ENCODE measurements at places on chromosomes 6 and 20.

- DNase-seq, result peak; percentile 43
These were observed 118.8 kb upstream of the TRAF3IP2 start for GRCh38 chr6:111724505-111724904.

DNA sequence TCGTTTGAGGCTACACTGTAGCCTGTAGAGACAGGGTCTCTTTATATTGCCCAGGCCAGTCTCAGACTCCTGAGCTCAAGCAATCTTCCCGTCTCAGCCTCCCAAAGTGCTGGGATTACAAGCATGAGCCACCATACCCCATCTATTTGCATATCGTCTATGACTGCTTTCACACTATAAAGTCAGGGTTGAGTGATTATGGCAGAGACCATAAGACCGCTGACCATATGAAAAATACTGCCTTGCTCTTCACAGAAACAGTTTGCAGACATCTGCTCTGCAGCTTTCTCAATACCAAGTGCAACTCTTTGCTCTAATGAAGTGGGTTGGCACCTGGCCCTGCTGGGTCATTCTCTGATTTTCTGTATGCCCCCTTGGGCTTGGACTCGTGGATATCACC lies 79.5 kb upstream of the PAK5 start:
- DNase-seq, result no peak

- DNase-seq, result no peak
These were observed 121.4 kb downstream of the KIF13A start for GRCh38 chr6:17865798-17866725.

DNA sequence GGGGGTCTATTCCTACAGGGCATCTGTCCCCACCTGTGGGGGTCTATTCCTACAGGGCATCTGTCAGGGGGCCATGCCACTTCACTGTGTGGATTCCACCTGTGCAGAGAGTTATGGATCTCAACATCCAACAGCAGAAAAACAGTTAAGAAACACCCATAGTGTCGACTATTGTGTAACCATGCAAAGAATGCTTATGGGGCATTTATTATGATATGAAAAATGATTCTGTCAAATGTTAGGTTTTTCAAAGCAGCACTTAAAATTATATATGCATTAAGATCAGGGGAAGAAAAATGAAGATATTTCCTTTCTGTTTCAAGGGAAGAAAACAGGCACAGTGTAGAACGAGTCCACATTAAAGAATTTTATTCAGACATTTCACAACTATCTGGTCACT lies 2.9 kb downstream of the GPR31 start:
- DNase-seq, result no peak

GRCh38 chr6:116218172-116218633 lies 35.7 kb downstream of the TSPYL4 start:
- DNase-seq, result no peak

- no peak for DNase-seq
These were observed 62.5 kb upstream of the TIAM2 start for GRCh38 chr6:154932515-154933027.

GRCh38 chr6:130838951-130839350 lies 11.7 kb downstream of the SMLR1 start:
- no peak for DNase-seq

DNA sequence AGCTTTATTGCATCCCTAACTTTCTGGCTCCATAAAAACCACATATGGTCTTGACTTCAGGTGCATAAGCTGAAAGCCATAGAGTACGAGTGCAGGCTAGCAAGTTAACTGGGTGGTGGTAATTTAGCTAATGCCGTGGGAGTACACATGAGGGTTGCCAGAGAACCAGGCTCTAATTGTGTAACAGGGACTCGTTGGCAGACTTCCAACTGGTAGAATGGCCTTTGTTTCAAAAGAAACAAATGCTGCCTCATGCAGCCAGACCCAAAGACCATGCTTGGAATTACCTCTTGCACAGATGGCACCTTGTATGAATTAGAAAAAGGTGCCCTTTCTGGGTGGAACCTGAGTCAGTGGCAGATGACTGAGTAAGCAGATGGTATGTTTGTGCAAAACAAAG lies 73.2 kb downstream of the LY86 start:
- DNase-seq, result no peak

DNA sequence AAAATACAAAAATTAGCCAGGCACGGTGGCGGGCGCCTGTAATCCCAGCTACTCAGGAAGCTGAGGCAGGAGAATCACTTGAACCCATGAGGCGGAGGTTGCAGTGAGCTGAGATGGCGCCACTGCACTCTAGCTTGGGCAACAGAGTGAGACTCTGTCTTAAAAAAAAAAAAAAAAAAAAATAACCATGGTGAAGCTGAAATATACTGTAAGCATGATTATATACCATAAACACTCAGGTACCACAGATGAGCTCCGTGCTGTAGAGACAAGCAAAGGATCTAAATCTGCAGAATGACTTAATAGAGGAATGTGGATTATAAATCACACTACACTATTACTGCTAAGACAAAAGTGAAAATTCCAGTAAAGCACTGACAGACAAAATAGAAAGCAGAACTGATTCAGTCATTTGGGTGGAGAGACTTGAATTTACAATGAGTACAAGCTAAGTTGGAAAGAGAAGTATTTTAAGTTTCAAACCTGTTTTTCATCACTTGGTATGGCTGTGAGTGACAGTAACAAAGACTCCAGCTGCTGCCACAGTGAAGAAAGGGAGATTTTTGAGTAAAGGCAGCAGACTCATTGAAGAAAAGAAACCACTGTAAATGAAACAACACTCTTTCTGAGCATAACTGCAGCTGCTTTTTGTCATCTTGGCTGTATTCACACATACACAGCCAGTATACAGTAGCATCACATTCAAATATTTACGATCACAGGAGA lies 322.1 kb downstream of the RNGTT start:
- no peak for DNase-seq

- DNase-seq, result no peak
These were observed 185.7 kb downstream of the CDKAL1 start for GRCh38 chr6:20719980-20720379.

GRCh38 chr20:34013554-34013953 lies 19.8 kb downstream of the RALY start:
- no peak for DNase-seq

- no peak for DNase-seq
These were observed 197.8 kb downstream of the OGFRL1 start for GRCh38 chr6:71486461-71486860.

Data from central memory CD4-positive, alpha-beta T cell (primary cell).